ENCODE measurements at places on chromosomes 7 and 10. TPM values are rescaled to one million over a fixed set of nuclear protein-coding genes. Genes with fewer than 3 reads are reported as not detected.

The STAM gene
- 29.4 TPM for total RNA-seq

The POLR3A gene
- 21.1 TPM for total RNA-seq

The LAMTOR4 gene
- total RNA-seq: 131 TPM

The CTTNBP2 gene
- 0.14 TPM for total RNA-seq

The RTKN2 gene
- total RNA-seq: 1.8 TPM

The FKBP6 gene
- total RNA-seq: not detected

All from foreskin keratinocyte (primary cell).